ENCODE measurements at places on chromosomes 7 and 10.

- no peak for DNase-seq
Observed at GRCh38 chr7:55970978-55971377, 6.6 kb downstream of the NIPSNAP2 start.

DNA sequence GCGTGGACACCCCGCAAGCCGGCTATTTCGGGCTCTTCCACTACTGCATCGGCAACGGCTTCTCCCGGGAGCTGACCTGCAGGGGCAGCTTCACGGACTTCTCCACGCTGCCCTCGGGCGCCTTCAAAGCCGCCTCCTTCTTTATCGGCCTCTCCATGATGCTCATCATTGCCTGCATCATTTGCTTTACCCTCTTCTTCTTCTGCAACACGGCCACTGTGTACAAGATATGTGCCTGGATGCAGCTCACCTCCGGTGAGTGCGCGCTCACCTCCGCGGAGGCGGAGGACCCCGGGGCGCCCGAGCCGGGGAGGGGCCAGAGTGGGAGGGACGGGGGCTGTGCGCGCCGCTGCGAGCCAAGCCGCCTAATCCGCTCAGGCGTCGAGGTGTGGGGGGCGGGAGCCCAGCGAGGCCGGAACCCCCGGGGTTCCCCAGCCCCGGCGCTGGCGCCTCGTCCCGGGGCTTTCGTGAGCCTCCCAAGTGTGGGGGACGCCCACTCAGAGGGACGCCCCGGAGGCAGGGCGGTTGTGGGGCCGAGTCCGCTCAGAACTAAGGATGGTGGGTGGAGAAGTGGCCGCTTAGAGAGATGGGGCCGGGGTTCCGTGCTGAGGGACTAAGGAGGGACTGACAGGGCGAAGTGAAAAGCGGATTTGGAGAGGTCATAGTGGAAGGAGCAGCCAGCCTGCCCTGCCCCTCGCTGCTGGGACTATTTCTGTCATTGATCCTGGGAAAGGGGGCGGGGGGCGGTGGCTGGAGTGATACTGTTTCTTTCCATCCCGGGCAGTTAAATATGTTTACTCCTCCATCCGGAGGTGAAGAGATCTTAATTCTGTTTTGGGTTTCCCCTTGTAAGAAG is 795 bp downstream of the LHFPL3 start:
- DNase-seq = no peak

DNA sequence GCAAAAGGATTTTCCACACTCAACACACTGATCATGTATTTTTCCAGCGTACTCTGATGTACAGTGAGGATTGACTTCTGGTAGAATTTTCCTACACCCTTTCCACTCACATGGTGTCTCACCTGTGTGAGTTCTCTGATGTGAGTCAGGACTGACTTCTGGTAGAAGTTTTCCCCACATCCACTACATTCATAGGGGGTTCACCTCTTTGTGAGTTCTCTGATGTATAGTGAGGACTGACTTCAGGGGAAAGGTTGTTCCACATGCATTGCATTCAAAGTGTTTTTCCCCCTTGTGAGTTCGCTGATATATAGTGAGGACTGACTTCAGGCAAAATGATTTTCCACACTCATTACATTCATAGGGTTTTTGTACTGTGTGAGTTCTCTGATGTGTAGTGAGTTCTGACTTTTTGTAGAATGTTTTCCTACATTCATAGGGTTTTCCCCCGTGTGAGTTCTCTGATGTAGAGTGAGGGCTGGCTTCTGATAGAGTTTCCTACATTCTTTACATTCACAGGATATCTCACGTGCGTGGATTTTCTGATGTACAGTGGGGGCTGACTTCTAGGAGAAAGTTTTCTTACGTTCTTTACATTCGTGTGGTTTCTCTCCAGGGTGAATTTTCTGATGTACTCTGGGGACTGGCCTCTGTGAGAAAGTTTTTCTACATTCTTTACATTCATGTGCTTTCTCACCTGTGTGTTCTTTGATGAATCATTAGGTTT is 146.5 kb downstream of the GLRX3 start:
- no peak for DNase-seq

GRCh38 chr7:150330211-150330885 is 7.0 kb upstream of the ACTR3C start:
- DNase-seq = no peak

DNA sequence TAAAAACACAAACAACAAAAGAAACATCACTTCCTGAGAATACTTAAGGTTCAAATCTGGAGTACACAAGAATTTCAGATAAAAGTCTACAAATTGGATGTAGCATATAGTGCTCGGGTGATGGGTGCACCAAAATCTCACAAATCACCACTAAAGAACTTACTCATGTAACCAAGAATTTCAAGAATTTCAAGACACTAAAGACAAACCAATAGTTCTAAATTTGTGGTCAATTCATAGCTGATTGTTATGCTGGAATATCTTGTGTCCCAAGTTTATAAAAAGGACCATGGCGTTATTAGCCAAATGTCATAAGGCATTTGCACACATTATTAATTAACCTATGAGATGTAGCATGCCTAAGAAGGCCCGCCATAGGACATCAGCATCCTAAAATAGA is 1204.1 kb upstream of the AUTS2 start:
- no peak for DNase-seq

DNA sequence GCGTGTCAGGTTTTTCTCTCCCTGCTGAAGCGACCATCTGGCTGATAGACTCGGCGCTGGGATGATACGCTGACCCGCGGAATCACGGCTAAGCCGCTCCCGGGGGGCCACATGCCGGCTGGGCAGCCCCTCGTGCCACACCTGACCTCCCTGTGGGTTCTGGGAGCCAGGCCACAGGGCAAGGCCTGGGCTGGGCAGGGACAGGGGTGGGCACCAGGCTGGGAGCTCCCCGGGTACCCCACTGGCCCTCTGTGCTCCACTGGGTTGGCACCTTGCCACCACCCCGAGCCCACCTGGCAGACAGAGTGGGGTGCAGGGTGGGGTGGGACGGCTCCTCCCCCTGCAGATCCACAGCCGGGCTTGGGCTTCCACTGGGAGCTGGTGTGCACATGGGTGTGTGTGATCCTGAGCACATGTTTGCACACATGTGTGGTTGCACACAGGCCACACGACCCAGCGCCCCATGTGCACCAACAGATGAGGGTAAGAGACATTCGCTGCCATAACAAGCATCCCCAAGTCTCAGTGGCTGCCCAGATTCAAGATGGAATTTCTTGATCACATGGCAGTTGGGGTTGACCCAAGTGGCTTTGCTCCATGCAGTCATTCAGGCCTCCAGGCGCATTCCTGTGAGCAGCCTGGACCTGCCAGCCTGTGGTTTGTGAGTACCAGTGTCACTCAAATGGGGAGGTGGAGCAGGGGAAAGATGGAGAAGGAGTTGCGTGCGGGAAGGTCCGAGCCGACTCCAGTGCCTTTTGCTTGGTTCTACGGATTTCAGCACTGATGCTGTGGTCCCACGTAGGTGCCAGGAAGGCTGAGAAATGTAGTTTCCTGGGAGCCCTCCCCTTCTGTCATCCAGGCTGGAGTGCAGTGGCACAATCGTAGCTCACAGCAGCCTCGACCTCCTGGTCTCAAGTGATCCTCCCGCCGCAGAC is 79.7 kb downstream of the UNCX start:
- DNase-seq = no peak

DNA sequence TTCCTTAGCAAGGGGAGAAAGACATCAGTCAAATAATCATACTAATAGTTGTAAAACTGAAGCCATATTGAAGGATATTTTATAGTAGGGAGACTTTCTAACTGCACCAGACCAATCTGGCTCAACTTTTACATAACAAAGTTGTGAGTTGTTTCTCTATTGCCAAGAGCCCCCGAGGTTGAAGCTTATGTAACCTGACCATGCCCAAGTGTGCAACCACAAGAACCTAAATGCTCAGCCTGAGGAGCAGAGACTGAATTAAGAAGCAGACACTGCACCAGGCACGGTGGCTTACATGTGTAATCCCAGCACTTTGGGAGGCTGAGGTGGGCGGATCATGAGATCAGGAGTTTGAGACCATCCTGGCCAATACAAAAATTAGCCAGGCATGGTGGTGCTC is 77.3 kb upstream of the ARMC3 start:
- DNase-seq = no peak

DNA sequence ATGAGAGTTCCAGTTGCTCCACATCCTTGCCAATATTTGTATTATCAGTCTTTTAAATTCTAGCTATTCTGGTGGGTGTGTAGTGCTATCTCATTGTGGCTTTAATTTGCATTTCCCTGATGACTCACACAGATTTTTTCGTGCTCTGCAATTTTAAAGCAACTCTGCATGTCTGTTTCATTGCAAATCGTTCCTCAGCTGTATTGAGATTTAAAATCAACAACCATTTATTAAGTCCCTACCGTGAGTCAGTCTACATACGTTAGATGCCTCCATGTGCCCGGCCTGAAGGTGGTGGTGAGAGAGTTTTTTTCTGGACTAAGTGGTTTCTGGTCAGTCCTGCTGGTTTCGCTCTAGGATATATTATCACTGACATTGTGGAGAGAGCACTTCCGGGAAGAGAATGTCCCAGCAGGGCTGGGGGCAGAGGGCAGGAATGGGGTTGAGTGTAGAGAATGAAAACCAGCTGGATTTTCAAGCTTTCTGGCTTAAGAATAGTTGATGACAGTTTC is 8.4 kb upstream of the HYCC1 start:
- no peak for DNase-seq

DNA sequence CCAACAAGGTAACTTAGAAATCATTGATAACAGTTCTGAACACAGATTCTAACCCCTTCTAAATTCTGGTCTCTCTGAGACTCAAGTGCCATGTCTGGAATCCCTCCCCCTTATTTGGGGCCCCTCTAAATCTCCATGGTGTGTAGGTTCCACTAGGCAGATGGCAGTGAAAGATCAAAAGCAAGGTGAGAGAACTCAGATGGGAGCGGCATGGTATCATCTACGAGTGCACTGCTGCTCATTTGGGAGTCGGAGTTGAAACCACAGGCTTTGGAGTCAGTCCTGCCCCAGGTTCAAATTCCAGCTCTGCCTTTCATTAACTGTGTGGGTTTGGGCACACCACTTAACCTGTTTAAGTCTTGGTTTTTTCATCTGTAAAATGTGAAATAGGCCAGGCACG is 72.6 kb downstream of the MTURN start:
- DNase-seq = no peak

GRCh38 chr7:30032310-30033125 is 4.3 kb downstream of the PLEKHA8 start:
- DNase-seq = no peak

DNA sequence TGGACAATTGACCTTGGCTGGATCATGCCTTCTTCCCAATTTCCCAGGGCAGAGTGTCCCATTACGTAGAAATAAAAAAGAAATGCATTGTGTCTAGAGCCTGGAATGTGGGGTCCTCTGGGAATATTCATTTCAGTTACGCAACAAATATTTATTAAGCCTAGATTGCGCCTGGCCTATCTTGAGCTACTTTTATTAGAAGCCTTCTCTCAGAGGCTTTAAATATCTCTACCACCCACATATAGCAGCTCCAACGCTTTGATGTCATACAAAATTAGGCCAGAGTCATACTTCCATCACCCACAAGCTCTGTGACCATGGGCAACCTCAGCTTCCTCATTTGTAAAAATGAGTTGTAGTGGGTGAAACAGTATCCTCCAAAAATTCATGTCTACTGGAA is 24.9 kb upstream of the CARD11 start:
- DNase-seq = no peak
